ENCODE measurements at places on chromosomes 6 and 20.
A peak's percentile ranks its signal among the peaks of the same experiment; 100 is the strongest.

- DNase-seq, result no peak
These were observed 104.7 kb downstream of the BMP7 start for GRCh38 chr20:57161478-57162361.

DNA sequence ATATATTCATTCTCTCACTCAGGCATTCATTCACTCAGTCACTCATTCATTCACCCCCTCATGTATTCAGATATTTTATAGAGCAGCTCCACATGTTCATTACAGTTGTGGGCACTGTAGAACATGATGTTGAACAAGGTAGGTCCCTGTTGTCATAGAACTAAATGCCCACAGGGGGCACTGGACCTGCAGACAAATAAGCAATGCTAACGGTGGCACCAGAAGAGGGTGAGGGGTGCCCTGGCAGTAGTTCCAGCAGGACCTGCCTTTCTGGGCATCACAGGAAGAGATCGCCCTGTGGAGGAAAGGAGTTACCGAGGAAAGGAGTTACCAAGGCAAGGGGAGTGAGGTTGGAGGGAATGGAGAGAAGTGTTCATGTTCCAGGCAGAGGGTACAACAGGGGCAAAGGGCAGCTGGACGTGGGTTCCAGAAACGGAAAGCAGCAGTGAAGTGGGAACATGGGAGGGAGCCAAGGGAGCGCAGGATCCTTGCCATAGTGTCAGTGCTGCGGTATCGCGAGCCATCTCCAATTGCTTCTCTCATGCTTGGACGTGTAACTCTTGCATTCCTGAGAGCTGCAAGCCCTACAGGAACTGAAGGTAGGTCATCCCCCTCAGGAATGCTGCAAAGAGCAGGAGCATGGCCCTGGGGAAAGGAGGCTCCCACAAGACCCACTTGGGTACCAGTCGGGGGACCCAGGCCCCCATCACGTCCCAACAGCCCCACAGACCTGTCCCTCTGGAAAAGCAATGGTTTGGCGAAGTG, 128.2 kb downstream of the EDN3 start:
- DNase-seq, result no peak

DNA sequence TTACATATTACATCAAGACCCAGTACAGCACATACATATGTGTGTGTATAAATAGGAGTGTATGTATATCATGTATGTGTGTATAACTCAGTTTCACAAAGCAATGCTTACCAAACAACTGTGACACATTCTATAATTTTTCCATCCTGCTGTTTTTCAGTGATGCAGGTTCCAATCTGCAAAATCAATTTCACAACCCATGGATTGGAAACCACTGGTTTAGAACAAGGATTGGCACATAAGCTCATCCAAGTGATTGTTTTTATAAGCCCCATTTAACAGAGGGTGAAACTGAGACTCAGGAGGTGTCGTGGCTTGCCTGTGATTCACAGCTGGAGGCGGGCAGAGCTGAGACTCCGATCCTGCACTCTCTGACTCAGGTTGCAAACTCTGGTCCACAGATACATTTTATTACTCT, 158.2 kb downstream of the ZMYND8 start:
- no peak for DNase-seq

DNA sequence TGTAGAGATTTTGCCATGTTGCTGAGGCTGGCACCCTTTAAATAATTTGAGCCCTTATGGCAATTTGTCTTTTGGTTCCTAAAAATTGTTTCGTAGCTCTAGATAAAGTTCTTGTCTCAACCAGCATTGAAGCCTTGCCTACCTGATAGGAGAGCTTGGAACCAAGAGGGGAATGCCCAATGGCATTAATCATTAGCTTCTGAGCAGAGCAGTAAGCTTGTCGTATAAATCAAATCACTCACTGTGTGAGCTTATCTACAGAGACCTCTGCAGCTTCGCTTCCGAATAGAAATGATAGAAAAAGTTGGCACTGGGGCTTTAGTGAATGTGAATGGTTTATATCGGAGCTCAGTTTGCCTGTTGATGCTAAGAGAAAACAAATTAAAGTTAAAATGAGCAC, 10.7 kb downstream of the ANKRD6 start:
- no peak for DNase-seq

GRCh38 chr6:56033401-56033800, 158.0 kb upstream of the BMP5 start:
- no peak for DNase-seq

DNA sequence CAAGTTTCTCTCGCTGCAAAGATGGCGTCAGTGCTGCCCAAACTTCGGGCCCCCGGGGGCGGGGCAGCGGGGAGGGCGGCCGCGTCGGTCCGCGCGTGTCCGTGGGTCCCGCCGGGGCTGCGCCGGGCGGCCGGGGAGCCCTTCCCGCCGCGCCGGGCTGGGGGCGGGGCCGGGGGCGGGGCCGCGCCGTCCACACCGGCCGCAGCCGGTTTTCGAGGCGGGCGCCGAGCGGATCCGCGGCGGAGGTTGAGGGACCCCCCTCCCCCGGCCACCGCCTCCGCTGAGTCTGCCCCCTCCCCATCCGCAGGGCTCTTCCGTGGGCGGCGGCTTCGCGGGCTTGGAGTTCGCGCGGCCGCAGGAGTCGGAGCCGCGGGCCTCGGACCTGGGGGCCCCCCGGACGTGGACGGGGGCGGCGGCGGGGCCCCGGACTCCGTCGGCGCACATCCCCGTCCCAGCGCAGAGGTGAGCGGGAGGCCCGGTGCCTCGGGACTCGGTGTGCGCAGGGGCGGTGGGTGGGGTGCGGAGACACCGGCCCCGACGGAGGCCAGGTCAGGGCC, 572 bp downstream of the SLC2A4RG start:
- DNase-seq, result no peak

DNA sequence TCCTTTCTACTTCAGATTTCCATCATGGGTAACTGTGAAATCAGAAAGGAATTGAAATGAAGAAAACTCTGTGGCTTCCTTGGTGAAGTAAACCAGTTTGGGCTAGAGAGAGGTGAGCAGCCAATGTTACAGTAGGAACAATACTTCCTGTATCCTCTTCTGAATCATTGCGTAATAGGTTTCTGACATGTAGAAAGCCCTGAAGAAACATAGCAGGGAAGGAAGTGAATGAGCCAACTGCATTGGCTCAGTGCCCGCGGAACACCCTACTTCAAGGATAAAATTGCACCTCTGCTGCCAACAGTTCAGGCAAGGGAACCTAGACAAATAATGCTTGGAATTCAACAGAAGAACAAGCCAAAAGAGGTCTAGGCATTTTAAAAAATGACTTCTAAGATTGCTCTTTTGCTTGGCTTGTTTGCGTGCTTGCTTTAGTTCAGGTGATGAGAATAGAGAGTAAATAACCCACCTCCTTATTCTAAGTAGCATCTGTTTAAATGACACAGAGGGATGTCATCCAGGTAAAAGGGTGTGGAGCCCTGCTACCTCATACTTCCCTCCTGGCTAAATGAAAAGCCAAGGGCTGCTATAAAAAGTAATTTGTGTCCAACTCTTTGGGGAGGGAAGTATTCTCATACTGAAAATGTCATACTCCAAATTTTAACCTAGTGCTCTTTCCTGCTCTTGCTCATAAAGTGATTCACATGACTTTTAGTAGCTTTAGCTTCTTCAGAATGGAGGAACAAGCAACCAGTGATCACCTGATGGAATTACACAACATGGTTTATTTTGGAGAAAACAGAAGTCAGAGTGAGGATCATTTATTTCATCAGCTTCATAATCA, 30.0 kb upstream of the AKIRIN2 start:
- no peak for DNase-seq

- DNase-seq, result no peak
These were observed 38.0 kb downstream of the TNFAIP3 start for GRCh38 chr6:137904822-137905617.

- DNase-seq, result no peak
These were observed 133.9 kb upstream of the PTPRT start for GRCh38 chr20:43323592-43323991.

- no peak for DNase-seq
These were observed 69.0 kb upstream of the MLN start for GRCh38 chr6:33872761-33873160.

DNA sequence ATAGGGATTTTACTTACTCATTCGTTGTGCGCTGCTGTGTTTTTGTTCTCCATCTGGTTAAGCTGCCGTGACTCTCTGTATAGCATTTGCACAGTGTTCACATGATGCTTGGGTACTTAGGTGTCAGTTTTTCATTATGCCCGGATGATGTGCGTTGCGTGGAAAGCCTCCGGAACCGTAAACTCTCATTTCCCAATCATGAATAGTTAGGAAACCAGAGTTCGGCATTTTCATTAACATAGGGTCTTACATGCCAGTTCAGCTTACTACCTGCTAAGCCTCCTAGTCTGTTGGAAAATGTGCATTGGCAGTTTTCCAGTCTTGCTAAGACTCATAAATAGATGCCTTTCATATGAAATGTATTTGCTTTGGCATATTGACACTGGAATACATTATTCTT, 483.4 kb upstream of the FLRT3 start:
- DNase-seq, result no peak

DNA sequence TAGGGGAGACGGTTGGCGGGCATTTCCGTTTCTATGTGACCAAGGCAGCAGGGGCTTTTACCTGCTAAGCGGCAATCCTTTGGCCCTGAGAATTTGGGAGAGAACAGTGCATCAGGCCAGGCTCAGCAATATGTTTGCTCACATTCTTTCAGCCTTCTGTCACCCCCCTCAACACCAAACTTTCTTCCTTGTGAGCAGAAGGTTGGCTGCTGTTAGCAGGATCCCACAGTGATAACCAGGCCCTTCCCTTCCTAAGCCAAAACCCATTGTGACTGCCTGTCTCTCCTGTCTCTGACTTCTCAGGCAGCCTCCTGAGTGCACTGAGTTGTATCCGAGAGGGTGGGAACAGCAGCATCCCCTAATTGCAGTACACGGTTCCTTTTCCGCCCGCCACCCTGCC, 43.7 kb downstream of the STK35 start:
- DNase-seq, result no peak

DNA sequence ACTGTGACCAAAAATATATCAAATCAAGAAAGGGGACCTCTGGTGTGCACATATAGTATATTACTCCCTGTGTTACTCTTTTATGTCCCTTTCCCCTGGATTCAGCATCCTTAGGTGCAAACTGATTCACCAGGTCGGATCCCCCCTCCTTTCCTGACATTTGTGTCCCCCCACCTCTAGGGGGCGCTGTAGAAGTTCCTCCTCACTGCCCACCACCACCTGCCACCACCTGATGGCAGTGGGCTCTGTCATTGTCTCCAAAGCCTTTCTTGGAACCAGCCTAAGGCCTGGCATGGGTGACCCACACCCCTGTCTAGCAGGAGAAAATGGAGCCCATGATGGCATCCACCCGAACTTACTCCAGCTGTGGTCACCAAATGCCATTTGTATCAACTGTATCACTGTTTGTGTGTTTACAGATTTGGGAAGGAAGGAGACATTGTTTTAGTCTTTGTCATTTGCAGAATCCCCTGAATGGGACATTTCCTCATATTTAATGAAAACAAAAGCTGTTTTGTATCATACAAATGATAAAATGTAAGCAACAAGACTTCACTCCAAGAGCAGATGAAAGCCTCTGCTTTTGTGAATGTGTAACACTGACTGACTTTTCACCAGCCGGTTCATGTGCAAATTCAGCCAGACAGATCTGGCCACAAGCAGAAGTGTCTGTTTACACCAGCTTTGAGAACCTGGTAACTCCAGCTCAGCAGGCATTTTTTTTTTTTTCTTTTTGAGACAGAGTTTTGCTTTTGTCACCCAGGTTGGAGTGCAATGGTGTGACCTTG, 66.2 kb downstream of the ARMC2 start:
- DNase-seq, result no peak

DNA sequence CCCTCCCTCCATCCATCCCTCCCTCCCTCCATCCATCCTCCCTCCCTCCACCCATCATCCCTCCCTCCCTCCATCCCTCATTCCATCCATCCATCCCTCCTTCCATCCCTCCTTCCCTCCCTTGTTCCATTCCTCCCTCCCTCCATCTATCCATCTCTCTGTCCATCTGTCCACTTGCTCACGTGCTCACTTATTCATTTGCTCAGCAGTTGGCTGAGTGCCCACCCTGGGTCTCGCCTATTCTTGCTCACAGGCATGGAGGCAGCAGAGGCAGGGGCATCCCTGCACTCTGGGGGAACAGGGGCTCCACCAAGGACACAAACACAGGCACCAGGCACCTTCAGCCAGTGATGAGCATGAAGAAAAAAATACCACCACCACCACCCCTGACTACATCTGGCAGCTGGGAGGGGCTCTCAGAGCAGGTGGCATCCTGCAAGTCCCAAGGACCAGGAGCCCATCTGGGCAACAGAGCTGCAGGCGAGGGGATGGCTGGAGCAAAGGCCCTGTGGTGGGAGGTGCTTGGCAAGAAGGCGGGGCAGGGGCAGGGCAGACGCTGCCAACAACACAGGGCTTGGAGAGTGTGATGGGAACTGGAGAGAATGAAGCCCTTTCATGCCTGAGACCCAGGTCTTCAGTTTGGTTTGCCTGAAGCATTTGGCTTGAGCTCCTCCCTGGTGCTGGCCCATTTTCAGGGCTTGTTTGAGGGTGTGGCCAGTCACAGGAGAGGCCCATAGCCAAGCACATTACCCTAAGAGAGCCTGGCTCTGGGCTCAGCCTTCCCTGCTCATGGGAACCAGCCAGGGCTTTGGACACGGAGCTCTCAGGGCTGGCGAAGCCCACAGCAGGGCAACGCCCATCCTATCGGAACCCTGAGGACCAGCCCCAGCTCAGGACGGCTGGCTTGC, 40.2 kb upstream of the MRGBP start:
- DNase-seq, result no peak

DNA sequence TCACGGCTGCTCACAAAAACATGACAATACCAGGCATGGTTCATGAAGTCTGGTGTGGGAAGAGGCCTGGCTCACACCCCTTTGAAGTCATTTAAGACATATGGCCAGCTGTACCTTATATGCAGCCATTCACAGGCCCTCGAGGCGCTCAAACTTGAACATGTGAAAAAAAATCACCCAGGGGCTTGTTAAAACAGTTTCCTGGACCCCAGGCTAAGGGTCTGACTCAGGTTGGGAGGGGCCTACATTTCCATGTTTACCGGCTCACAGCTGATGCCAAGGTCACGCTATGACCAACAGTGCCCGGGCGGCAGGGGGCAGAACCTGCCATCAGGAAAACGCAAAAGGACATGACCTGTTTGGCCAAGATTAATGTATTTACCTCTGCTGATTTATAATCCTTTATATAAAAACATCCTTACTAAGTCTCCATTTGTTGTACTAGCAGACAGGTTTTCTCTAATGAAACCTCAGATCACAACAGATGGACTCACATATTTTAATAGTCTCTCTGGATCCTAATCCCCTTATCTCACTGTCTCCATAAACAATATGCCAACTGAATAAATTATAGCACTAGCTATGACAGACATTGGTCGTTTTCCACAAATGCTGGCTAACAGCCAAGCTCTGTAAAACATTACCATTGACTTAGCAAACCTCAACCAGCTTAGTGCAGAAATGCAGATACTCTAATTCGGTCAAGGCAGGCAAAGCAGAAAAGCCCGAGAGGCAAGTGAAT, 19.9 kb downstream of the EZR start:
- peak; percentile 72 for DNase-seq
